ENCODE measurements at places on chromosomes 6 and 20.

- DNase-seq: peak; percentile 57
Measured at GRCh38 chr20:31569163-31570020, 35.7 kb upstream of the ID1 start.

DNA sequence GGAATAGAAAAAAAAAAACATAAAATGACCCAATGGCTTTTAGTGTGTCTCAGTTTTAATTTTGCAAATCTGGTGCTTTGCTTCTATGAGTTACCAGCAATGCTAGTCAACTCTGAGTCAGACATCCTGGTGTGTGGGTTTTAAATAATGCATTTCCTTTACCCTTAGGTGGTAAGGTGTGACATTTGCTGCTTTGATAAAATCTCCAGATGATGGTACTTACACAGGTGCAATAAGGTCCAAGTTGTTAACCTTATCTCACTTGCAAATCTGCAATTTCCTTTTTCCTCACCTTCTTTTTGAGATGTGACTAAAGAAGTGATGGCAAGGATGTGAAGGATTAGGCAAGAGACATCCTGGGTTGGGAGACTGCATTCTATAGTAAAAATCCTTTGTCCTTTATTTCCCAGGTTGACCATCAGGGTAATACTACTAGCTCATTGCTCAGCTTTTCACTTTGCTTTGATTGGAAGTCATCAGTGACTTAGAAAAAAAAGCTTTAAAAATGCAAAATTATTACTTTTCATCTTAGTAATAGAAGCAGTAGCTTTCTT is 818.5 kb upstream of the FLRT3 start:
- no peak for DNase-seq

- DNase-seq: no peak
Measured at GRCh38 chr6:28312939-28313338, 23.0 kb downstream of the ZSCAN31 start.

DNA sequence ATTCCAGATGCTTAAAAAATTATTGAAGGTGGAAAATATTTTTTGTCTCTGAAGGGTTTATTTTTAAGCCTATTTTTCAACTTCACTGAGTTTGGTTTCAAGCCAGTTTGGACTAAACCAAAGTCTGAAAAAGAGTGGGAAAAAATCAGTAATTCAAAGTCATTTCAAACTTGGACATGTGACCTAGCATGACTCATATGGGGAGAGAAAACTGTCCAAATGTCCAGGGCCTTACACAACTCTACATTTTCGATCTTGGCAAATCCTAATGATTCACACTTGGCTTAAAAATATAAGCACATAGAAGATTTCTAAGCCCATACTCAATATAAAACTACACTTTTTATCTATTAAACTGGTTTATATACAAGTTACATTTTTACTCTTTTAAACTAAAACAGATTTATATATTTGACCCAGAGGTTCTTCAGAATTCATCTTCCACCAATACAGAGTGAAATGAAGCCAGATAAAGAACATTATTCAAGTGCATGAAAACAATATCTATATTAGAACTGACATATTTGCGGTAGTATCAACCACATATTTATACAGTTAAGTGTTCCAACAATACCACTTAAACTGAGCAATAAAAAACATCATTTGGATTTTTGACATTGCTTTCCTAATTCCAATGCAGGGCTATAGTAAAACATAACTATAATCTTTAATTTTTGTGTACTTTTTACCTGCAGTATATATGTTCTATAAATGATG is 110.3 kb upstream of the TCF21 start:
- DNase-seq: peak; percentile 97

DNA sequence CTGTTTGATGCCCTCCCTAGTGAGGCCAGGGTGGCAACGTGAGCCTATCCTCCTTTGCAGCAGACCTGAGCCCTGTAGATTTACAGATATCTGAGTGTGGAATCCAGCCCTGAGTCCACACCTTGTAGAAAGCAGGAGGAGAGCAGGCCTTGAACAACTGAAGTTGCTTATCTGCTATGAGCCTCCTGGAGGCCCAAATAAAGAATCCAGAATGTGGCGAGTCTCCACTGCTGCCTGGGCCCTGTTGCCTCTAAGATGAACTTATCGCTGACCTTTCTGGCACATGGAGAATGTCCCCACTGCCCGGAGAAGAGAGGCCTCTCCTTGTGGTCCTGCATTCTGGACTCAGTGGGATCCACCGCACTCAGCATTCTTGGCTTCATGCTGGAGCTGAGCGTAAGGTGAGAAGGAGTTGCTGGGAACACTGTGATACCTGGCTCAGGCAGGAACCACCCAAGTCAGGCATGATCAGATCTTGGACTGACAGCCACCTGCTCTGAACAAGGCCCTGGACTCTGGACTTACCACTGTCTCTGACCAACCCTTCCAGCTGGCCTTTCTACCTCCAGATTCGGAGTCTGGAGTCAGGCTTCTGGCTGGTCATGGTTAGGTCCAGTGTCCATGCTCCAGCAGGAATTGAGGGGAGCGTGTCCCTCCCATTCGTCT is 5.8 kb upstream of the MANBAL start:
- DNase-seq: no peak

- peak; percentile 17 for DNase-seq
Measured at GRCh38 chr6:5205035-5205507, 55.7 kb downstream of the LYRM4 start.

DNA sequence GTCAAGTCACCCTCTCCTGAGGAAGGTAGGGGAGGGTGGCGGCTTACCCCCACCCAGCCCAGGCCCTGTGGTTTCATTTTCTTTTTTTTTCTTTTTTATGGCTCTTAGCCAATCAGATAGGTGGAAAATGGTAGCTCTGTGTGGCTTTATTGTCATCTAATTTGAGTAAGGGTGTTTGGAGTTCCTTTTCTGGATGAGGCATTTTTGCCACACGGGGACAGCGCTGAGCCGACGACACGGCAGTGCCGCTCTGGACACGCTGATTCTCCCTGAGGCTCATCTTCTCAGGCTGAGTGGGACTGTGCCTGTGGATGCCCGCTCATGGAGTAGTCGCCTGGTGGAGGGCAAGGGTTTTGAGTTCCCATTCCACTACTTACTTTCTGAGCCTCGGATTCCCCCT is 37.6 kb upstream of the ANGPT4 start:
- no peak for DNase-seq

GRCh38 chr6:135451617-135452190 is 45.8 kb downstream of the AHI1 start:
- DNase-seq: peak; percentile 70

GRCh38 chr20:1735417-1736089 is 78.0 kb upstream of the SIRPG start:
- no peak for DNase-seq

DNA sequence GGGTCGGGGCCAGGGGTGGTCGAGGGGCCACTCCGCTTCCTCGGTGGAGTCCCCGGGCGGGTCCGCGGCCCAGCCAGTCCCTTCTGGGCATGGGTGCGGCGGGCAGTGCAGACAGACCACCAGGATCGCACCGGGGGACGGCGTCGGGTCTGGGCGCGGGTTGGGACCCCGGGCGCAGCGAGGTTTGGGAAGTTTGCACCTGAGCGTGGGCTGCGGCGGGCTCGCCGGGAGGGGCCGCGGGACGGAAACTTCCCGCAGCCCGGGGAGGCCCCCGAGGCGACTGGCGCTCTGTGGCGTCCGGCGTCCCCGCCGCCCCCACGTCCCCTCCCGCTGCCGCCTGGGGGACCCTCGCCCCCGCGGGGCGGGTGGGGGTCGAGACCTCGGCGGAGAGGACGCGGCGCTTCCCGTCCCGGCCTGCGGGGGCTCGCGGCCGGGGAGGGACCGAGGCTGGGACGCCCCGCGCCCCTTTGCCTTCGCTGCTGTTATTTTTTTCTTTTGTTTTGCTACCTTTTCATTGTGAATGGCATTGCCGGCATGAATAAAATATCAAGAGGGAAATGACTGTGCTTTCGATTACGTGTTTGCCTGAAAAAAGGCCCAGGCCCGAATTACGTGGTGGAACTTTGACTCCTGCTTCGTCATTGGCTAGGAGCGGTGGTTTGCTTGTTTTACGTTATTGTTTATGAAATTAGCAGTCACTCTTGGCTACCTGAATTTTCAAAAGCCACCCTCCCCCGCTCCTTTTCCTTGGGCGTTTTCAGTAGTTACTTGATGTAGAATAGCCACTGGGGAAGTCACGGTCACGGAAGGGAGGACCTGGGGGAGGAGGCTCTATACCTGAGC is 703 bp downstream of the SNX9 start:
- peak; percentile 84 for DNase-seq

GRCh38 chr20:37418591-37419109 is 72.7 kb downstream of the SRC start:
- no peak for DNase-seq

DNA sequence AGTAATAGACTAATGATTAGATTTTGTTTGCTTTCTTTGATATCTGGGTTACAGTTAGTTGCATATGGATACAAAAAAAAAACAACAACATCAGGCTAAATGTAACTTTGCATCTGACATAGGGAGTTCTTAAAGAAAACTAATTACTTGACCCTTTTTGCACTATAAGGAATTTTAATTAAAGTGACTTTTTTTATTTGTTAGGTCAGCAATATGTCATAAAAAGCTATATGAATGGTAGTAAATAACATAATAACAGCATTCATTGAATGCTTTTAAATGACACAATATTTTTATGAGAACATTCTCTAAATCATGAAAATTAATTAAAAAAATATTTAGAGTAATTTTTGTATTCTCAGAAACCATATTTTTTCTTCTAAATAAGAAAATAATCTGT is 183.6 kb downstream of the GRIK2 start:
- no peak for DNase-seq

DNA sequence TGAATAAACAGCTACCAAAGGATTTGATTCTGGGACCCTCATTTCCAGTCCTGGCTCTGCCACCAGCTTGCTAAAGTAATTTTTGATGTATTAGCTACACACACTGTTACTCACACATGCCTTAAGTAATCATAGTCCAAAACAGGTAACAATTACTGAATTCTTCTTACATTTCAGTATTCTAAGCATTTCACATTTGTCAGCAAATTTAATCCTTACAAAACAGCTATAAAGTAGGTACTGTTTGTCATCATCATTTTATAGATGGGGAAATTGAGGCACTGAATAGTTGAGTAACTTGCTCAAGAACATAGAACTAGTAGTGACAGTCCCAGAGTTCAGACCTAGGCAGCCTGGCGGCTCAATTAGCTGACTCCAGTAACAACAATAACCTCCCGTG is 272.6 kb downstream of the QKI start:
- DNase-seq: no peak

- no peak for DNase-seq
Measured at GRCh38 chr6:24802271-24803059, 3.7 kb upstream of the ARMH2 start.

DNA sequence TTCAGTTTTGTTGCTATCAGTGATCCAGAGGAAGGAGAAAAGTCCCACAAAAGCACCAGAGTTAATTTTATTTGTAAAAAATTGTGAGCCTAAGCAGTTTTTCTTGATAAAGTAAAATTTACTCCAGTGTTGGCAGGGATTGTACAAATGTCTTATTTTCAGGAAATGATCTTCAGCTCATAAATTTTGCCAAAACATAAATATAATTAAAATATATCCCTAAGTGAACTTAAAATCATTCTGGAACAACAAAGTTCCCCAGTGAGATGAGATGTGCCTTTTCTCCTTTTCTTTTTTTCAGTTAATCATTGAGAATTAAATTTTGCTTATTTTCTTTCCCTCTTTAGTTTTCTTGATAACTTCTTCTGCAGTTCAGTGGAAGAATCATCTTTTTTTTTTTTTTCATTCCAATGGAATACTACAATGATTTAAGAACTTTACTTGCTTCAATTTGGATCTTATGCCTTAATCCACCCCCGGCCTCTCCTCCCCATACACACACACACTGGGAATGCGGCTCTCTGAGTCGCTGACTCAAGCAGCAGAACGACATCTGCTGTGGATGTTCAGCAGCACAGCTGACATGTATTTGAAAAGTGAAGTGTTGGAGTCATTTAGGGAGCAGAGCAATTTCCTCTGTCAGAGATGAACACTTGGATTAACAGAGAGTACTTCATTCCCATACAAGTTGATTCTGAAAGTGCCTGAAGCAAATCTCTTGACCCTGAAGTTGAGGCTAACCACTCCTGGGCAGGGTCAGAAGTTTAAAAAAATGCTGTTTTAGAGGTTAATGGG is 27.7 kb upstream of the LAMA4 start:
- peak; percentile 82 for DNase-seq

- peak; percentile 3 for DNase-seq
Measured at GRCh38 chr6:147567141-147567805, 58.8 kb downstream of the SAMD5 start.

- DNase-seq: no peak
Measured at GRCh38 chr6:46048646-46049297, 33.1 kb upstream of the CLIC5 start.

DNA sequence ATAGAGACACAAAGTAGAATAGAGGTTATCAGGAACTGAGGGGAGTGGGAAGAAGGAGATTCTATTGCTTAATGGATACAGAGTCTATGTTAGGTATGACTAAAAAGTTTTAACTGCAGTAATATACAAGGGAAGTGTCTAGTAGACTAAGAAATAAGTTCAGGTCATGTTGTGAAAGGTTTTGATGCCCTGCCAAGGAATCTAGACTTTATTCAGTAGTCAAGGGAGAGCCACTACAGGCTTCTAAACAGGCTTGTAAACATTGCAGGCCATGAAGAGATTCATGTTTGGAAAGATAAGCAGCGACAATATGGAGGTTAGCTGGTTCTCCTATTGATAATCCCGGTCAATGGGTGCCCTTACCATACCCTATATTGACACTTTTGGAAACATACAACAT is 352.8 kb upstream of the SOX4 start:
- DNase-seq: peak; percentile 79

DNA sequence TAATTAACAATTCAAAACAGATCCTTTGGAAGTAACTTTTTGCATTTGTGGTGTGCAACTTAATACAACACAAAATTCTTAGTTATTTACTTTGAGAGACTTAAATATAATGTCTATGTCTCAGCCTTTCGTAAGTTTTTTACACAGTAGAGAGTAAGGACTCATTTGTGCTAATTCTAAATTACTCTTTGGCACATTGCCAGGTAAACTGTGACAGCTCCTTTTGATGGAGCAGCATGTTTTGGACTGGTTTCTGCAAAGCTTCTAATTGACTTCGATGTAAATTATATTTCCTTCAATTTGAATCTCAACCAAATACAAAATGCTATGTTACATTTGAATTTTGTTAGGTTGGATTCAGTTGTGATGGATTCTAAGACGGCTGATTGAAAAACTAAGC is 450.7 kb upstream of the OPRM1 start:
- no peak for DNase-seq
